ENCODE measurements at places on chromosomes 13 and 19. TPM values are rescaled to one million over a fixed set of nuclear protein-coding genes. Genes with fewer than 3 reads are reported as not detected.

ZNF317 gene
- total RNA-seq, result 17.7 TPM

KLK3 gene
- not detected for total RNA-seq

MIA gene
- not detected for total RNA-seq

TMPRSS9 gene
- total RNA-seq, result not detected

DNA sequence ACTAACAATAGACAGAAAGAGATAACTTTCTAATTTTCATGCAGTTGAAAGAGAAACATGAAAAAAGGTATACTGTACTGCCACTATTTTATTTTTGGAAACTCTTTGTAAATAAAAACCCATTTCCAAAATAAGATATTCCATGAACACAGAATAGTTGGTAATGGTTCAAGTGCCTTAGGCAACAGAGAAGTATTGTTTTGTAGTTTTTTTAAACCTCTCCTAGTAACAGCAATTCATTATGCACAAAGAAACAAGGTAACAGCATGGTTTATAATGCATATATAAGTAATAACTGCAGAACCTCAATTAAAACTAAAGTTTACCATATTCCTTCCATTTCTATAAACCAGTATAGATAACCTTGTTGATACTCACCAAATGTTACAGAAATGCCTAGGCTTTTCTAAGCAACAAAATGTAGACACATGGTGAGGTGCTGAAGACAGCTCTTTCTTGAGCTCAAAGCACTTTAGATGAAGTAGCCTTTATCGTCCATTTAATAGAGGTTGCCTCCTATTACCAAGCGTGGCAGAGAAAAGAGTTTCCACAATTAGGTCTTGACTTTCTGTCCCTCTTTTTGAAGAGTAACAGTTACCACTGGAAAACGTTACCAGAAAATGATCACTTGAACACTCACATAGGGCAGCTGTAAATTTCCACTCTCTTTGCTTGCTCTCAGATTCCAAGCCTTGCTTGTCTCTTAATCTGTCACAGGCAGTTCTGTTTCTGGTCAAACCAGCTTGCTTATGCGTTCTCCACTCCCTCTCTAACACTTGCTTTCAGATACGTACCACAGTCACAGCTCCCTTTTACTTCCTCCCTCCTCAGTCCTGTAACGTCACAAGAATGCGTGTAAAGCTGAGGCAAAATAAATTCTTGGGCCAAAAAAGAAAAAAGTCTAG is 42.9 kb downstream of the CAB39L start:
- peak; percentile 40 for DNase-seq

DNA sequence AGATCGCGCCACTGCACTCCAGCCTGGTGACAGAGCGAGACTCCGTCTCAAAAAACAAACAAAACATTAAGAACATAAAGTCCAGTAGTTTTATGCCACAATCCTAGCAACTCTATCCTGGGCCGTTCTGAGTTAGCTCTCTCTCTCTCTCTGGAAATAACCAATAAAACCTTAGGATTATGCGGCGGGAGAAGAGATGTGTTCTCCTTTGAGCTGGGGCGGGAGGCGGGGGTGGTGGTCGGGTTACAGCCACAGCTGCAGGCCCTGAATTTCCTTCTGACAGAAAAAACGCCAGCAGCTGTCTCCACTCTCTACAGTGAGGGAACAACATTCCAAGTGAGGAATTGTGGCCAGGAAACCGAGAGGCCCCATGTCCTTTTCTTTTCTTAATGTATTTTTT is 9.1 kb upstream of the PNMA8A start:
- no peak for DNase-seq

DNA sequence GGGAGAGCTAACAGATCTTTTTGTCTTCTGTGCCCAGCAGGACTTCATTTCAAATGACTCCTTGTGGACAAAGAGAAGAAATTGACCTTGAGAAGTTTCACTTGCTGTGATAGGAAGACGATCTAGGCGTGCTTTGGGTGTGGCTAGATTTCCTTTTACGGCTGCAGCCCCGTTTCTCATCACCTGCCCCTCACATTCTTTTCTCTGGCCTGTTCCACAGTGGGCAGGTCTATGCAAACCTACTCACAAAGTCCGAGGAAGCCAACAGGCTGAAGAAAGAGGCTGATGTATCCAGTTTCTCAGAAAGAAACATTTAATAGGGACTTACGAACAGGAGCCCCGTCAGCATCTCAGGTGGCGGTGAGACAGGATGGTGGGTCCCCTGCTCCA is 231.8 kb downstream of the FGF9 start:
- no peak for DNase-seq

DNA sequence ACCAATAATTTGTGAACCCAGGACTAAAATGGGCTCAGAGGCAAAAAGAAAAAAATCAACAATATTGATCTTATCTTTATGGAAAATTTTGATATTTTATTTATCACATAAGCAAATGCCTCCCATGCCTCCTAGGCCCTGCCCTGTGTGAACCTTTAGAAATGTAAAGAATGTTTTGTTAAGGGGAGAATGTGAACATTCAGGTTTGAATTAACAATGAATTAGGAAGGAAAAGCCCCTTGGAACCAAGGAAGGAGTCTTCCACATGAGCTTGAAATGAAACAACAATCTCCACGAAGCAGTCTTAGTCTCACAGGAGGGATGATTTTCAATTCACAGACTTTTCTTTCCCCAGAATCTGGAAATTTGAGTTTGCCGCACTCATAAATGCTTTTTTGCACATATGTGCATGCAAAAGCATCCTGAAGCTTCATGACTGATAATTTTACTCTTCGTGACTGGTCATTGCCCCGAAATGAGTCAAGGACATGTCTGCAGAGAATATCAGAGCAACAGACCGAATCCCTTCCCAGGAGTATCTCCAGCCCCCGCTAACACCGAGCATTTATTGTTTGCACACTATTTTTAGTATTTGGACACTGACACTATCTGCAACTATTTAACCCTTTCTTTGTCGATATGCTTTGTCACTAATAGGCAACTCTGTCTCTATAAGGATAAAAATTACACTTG is 135.2 kb downstream of the DCT start:
- no peak for DNase-seq

- no peak for DNase-seq
These were observed 11.6 kb downstream of the GJB2 start for GRCh38 chr13:20181188-20181587.

GRCh38 chr13:77516342-77516789 is 19.1 kb upstream of the SCEL start:
- no peak for DNase-seq

Measured in SJSA1 (cell line).